ENCODE measurements at places on chromosomes 12 and 14.

- DNase-seq: no peak
These were observed 283.6 kb downstream of the PCNX1 start for GRCh38 chr14:71190770-71191374.

- DNase-seq: no peak
These were observed 67.9 kb downstream of the DPF3 start for GRCh38 chr14:72826039-72826438.

- DNase-seq: no peak
These were observed 51.4 kb downstream of the SLC41A2 start for GRCh38 chr12:104906695-104907094.

DNA sequence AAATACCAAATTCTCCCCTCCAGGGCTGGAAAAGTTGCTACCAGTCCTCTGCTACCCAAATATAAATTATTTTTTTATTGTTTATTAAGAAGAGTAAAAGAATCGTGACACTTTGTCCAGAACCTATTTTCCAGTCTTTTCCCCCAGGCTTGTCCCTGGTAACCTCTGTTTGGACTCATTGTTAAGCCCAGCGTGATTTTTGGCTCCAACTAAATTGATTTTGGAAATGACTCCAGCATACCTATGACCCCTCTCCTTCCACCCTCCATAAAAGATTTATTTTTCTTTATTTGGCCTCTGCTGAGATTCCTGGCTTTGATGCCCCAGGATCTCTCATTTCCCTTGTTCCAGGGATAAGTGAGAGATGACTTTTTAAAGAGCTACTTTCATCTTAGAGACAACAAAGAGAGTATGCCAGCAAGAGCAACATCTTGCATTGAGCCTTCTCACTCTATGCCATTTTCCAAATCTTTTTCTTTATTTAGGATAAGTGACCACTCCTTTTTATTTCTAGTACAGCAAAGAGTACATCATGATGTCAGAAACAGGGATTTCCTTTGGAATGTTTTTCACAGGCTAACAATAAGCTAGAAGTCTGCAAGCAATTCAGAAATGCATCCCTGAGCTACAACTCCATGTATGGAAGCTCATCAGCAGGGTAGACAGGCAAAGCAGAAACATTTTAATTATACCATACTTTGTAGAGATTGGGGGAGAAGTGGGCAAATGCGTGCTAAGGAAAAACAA, 75.8 kb downstream of the DAD1 start:
- no peak for DNase-seq

DNA sequence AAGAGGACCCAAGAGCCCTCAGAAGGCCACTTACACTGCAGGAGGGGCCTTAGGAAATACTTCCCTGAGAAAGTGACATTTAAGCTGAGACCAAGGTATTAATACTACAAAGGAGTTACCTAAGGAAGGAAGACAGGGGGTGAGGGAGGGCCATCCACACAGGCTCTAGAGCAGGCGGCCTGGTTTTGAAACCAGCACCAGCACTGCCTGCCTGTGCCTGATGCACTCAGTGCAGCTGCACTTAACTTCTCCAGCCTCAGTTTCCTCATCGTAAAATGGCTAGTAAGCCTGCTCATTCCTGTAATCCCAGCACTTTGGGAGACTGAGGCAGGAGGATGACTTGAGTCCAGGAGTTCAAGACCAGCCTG, 45.5 kb upstream of the PLEKHG6 start:
- DNase-seq: no peak
